ENCODE measurements at places on chromosomes 3 and 15. TPM values are rescaled to one million over a fixed set of nuclear protein-coding genes. Genes with fewer than 3 reads are reported as not detected.

- DNase-seq = no peak
Measured at GRCh38 chr3:122151480-122151879, 32.0 kb upstream of the CASR start.

The GRIP2 gene
- total RNA-seq = not detected

DNA sequence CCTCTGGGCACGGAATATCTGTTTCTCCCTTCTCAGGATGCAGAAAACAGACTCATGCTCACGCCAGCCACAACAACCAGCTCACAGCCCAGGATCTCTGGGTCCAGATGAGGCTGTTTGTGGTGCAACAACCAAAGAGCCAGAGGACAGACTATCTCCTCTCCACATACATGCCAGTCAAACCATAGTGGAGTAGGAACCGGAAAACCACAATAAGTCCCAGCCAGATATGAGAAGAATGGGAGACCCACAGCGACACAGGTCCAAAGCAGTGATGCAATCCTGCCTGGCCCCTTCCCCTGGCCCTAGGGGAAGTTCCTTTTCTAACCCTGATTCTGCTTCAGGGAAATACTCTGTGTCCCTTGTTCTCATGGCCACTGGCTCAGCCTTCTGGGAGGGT is 27.6 kb downstream of the MEX3B start:
- DNase-seq = no peak

GRCh38 chr3:3516996-3517395 is 282.2 kb upstream of the LRRN1 start:
- DNase-seq = no peak

The SLC6A20 gene
- total RNA-seq = not detected

The ITIH3 gene
- not detected for total RNA-seq

The RTP4 gene
- total RNA-seq = not detected

DNA sequence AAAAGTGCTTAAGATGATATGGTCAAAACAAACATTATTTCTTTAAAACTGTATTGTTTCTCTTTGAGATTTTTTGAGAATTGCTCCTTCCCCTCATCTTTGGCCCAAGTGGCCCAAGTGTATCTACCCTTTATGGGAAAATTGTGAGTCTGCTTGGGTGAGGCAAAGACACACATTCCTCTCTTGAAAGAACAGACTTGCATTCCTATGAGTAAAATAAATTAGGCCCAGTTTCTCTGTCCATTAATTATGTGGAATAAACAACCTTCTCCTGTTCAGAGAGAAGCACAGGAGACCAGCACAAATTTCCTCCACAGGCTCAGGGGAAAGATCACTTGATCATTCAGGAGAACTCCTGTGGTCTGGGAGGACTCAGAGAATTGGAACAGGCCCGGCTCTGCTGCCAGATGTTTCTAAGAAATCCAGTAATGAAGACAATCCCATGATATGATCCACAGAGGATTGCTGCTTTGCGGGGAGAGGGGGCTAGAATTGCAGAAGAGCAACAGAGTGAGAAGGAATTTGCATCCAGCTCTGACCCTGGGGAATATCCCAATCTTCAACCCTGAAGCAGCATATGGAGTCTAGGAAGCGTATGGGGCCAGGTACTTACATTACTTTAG is 53.8 kb upstream of the BOC start:
- no peak for DNase-seq

DNA sequence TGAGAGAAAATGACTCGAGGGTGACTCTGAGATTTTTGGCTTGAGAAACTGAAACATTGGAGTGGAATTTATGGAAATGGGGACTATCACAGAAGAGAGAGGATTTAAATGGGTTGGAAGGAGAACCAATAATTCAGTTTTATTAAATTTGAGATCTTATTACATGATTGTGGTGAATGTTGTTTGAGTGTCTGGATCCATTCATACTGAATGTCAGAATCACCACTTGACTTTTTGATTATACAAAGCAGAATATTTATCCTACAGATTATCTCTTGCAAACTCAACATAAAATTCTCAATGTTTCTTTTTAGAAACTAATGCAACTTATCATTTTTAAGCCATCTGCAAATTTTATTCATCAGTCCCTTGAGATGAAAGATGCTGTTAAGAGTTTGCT is 332.8 kb downstream of the CNTN3 start:
- DNase-seq = no peak

The LARP6 gene
- 43.6 TPM for total RNA-seq

The CHRD gene
- 1.7 TPM for total RNA-seq

- DNase-seq = peak; percentile 68
Measured at GRCh38 chr3:50203113-50203808, 1.8 kb upstream of the SLC38A3 start.

DNA sequence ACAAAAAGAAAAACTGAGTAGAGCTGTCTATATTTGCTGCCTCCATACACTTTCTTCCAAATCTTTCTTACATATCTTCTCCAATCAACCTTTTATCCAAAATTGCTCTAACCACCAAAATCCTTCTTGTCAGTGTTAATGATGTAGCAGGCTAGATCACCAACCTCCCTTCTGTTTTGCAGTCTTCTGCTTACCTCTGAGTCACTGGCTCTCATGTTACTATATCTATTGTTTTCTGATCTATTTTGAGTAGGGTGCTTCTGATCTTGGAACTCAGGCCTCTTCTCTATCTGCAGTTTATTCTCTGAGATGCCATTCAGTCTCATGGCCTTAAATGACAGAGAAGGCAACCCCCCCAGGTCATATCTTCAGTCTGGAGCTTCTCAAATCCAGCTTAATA is 26.3 kb upstream of the AADAC start:
- DNase-seq = peak; percentile 18

The POMGNT2 gene
- 16.1 TPM for total RNA-seq

GRCh38 chr15:98080791-98081190 is 120.3 kb downstream of the ARRDC4 start:
- no peak for DNase-seq

DNA sequence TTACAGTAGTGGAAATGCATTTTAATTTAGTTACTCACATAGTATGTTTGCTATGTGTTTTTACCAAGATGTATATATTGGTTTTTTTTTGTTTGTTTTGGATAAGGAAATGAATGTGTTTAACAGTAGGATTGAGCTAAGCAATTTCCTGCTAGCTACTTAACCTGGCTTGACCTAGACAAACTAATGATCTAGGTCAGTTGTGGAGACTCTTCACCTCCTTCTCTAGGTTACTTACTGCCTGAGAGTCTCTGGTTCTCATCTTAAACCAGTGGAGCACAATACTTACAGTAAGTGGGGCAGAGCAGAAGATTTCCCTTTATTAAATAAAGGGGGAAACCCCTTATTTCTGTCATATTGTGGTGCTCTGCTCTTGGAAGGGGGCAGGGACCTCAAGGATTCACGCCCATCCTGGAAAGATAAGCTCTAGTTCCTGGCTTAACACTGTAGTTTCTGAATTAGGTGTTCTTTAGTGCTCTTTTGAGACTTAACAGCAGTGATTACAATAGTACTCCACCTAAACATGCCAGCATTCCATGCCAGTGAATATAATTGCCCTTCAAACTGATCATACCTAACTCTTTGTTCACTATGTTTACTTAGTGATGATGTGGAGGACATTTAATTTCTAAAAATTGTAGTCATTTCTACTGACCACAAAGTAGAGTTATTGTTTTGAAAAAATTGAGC is 79.9 kb downstream of the UBP1 start:
- DNase-seq = peak; percentile 91

GRCh38 chr15:47870956-47871625 is 153.8 kb downstream of the SEMA6D start:
- DNase-seq = peak; percentile 55

- no peak for DNase-seq
Measured at GRCh38 chr15:41905036-41905793, 11.4 kb upstream of the SPTBN5 start.

DNA sequence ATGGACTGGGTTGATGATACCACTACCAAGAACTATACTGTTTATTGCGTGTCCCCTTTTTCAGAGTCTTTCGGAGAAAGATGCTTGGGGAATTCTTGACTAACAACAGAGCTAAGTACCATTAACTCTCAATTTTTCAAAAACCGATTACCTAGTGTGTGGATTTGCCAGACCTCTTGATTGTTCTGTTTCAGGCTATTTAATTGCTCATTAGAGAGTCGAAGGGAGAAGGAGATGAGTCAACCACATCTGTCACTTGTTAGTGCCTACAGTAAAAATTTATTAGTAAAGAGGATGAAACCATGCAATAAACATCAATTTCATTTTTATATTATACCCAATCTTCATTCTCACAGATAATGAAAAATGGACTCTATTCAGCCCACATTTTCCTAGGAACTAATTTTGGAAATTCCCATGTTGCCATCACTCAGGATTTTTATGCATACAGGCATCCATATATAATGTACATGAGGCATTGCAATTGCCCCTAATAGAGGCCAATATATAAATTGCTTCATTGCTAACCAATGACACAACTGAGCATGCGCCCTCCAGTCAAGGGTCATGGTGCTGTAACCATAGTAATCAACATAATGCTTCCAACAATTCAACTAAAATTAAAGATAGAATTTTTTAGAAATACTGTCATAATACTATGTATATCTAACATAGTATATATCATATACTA is 541.7 kb downstream of the TBL1XR1 start:
- DNase-seq = no peak

The FSTL1 gene
- 194 TPM for total RNA-seq

The TP63 gene
- 0.06 TPM for total RNA-seq

The SLC2A2 gene
- not detected for total RNA-seq

The ZNF80 gene
- 0.06 TPM for total RNA-seq

DNA sequence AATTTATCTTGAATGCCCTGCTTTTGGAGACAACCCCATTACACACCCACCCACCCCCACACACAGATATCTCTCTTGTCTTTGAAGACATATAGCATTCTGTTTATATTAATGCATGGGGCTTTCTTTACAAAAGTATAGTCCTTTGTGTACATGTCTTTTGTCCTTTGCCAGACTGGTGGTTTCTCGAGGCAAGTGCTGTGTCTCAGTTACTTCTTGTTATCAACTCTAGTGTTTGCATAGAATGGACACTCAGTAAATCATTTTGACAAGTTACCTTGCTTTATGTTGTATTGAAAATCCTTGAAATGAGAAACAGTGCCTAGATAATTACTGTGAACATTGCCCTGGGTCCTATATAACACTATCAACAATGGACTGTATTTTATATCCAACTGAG is 33.9 kb downstream of the KBTBD8 start:
- no peak for DNase-seq

DNA sequence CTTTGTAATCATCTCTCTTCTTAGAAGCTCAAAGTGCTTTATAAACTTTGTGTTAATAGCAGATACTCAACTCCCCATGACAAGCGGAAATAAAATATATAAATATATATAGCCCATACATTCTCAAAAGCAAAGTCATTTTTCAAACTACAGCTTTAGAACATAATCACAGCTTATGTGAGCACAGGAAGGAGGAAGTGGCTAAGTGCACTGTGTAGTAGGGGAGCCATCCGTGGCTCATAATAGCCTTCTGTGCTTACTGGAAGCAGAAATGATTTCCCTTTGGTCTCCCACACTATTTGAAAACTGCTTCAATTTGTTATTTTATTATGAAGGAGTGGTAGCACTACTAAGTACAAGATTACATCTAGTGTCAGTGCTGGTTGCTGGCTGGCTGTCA is 151.4 kb upstream of the ARL6 start:
- no peak for DNase-seq

GRCh38 chr3:94251566-94251965 is 188.7 kb downstream of the NSUN3 start:
- DNase-seq = no peak

- DNase-seq = no peak
Measured at GRCh38 chr3:121970047-121970446, 52.0 kb downstream of the ILDR1 start.

DNA sequence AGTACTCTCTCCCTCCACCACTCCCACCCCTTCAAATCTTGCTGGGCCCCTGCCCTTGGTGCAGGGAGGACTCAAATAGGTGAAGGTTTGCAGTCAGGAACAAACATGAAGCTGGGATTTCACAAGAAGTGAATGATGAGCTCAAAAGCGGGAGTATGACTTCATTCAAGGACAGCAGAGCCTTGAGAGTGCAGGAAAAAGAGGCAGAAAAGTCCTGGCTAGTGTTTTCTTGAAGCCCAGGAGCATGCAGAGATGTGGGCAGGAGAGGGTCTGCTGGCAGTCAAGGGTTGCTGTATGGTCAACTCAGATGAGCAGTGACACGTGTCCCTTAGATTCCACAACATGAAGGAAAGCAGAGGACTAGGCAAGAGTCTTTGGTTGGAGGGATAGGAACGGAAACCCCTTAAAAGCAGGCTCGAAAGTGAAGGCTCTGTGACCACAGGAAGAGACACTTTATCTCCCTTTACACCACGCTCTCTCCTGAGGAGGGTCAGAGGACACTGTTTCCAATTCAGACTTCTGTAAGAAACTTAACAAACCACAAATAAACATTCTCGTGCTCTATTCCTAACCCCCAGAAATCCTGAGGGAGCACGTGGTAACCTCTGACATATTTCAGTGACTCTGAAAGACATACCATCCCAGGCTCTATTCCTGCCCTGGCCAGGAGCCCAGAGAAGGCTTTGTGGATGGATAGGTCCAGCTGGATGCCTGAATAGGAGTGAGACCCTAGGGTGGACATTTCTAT is 168.0 kb upstream of the NDN start:
- DNase-seq = no peak

DNA sequence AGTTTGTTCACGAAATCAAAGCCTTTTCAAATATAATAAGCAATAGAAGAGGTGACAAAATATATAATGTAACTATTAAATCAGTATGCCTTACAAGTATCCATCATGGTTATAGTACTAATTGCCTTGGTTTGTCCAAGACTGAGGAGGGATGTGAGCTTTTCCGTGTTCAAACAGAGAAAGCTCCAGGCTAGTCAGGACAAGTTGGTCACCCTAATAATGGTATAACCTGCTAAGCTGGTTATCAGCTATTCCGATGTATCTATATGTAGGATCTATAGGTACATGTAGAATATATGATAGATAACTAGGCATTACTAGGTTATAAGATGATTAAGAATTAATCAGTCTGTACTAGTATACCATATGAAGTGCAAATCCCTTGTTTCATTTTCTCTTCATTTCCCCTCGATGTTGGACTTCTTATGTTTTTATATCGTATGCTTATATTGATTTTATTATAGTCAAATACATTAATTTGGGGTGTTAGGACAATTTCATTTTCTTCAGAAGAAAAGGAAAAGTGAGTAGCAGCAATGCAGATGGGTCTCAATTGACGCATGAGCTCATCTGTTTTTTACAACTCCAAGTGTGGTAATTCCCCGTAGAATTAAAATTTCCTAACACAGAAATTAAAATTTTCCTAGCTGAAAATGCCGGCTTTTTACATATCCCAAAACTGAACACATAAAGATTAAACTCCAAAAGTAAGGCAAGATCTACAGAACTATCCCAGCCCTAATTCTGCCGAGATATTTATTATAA is 419.1 kb downstream of the TIGIT start:
- DNase-seq = no peak

GRCh38 chr3:69273896-69274295 is 112.0 kb downstream of the FRMD4B start:
- DNase-seq = no peak

GRCh38 chr3:29255854-29256696 is 24.8 kb upstream of the RBMS3 start:
- DNase-seq = peak; percentile 58

The TM6SF1 gene
- not detected for total RNA-seq

The ZNF35 gene
- total RNA-seq = 17.1 TPM

GRCh38 chr15:101264911-101265641 is 12.2 kb downstream of the SELENOS start:
- DNase-seq = no peak
